ENCODE measurements at places on chromosomes 5 and 9.

GRCh38 chr9:129270903-129271431, 92.9 kb upstream of the IER5L start:
- no peak for DNase-seq

DNA sequence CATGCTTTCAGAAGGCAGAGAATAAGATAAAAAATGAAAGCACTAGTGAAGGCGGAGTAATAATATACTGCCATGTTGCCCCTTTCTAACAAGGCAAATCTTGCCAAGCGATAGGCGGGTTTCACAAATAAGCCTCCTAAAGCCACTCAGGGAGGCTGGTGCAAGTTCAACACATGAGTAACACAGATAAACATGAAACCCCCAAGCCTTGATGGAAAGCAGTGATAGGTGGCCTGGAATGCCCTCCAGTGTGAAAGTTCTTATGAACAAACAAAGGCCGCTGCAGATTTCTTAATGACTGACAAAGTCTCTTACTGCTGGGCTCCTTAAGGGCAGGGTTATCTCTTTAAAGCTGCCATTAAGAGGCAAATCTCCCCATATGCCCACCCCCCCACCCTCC, 154.7 kb downstream of the ZDHHC21 start:
- DNase-seq = no peak

GRCh38 chr5:180352116-180353047, 754 bp downstream of the GFPT2 start:
- DNase-seq = no peak

GRCh38 chr5:168047043-168047668, 244.3 kb upstream of the WWC1 start:
- no peak for DNase-seq

DNA sequence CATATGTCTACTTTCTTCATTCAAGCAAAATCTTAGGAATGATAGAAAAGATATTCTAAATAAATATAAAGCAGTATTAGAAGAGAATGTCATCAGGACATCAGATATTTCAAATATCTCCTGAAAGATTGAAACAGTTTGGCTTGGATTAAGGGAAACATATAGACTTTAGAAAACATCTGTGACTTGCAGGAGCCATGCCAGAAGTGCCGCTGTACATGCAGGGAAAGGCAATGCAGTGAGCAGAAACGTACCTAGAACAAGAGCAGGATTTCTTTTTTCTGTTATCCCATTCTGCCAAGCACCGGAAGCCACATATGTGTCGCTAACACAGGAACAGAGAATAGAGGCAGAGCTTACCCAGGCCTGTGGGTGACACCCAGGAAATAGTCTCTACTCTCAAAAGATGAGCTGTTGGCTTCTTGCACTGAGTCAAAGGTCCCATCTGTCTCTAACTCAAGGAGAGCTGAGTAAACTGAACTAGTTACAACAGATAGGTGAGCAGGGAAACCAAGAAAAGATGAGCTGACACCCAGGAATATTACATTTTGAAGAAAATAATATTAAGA, 5.8 kb downstream of the ADAMTS19 start:
- no peak for DNase-seq

Data from activated CD4-positive, CD25-positive, alpha-beta regulatory T cell (primary cell).